ENCODE measurements at places on chromosomes 4 and X.

GRCh38 chr4:34733185-34733941, 1511.0 kb downstream of the ARAP2 start:
- no peak for DNase-seq

DNA sequence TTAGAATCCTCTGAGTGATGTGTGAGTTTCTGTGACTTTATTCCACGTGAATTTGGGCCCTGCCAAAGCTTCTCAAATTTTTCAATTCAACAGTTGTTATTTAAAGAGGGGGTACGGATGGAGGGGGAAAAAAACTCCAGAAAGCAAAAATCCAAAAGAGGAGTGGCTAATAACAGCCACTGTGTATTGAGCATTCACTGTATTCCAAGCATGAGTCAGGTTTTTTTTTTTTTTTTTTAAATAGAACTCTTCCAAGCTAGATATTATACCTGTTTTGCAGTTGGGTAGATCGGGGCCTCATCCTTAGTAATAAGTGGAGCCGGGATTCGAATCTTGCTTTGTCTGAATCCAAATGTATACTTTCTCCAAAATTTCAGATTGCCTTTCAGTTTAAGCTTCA, 6.4 kb upstream of the RHOH start:
- DNase-seq, result no peak

GRCh38 chr4:174284487-174284886, 776 bp downstream of the CEP44 start:
- DNase-seq, result no peak

- DNase-seq, result no peak
Measured at GRCh38 chr4:184941671-184942418, 76.4 kb upstream of the HELT start.

DNA sequence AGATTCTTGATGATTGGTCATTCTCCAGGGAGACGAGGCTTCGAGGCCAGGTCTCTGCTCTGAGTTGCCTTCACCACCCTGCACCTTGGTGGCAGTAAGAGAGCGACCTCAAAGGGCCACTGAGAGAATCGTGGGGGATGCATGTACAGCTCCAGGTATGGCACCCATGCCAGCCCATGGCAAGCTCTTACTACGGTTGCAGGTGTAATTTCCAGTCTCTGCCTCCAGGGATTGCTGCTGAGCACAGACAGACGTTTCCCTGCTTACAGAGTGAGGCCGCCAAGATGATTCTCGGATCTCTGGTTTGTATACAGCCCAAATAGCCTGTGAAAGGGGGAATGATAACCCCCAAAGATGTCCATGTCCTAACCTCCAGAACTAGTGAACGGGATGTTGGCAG, 16.3 kb upstream of the DRD5 start:
- peak; percentile 24 for DNase-seq

DNA sequence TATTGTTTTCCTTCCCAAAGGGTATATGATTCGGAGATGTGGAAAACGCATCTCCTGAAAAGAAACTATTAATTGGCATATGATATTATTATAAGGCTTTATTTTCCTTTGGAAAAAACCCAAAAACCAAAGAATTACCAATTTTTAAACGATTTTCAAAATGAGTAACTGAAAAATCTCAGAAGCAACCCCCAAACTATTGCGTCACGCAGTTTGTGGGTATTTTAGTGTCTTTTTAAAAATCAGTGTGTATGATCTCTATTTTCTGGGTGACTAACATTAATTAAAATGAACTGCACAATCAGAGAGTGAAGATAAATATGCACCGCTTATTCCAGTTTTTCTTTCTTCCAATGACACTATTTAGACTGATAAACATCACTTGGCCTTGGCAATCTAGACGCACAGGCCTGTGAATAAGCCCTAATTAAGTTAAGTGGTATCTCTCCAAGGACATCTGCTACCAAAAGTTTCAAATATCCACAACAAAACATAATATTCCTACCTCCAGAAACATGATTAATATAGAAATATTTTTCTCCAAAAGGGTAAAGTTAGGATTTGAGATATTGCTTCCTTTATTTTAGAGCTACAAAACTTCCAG, 511.5 kb upstream of the FAM241A start:
- no peak for DNase-seq

- DNase-seq, result no peak
Measured at GRCh38 chr4:4427886-4428285, 41.0 kb downstream of the NSG1 start.

DNA sequence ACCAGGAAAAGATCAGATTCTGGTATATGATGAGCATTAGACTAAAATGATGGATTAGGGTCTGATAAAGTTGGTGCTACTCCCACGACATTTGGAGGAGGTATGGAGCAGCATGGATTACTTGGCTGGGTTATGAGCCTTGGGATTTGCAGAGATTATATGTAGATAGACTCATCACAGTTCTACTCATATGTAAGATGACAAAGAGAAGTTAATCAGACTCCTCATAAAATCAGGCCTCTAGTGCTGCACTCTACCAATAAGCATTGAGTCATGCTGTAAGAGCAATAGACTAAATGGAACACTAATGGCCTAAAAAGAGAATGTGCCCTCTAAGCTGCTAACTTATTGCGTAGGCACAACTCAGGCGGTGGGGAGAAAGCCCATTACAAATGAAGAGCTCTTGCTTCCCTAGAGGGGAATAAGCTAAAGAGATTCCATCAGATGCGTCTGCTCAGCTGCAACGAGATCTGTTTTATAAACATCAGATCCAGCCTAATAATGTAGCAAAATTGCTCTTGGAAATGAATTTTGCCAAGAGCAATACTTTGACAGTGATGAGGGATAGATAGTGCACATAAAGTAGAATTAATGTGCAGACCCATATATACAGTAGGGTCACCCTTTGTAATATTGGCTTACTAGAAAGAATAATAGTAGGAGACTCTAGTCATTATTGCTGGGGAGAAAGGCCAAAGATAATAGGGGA, 17.5 kb downstream of the LIAS start:
- DNase-seq, result no peak

GRCh38 chrX:84865113-84865512, 138.6 kb upstream of the APOOL start:
- DNase-seq, result no peak

DNA sequence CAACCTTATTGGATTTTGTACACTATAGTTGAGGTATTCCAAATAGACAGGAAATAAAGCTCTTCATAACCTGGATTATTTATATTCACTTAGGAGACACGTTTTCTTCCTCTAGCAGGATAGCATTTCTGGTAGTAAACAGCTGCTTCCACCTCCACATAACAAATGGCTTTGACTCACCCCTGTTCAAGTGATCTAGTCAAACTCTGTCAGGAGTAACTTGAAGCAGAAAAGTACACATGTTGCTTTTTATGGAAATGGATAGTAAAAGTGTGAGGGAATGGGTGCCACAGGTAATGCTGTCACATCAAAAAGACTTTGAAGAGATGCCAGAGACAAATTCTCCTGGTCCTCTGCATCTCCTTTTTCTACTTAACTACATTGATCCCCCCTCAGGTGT, 258.7 kb upstream of the SLC7A11 start:
- no peak for DNase-seq

GRCh38 chr4:26108054-26108453, 194.0 kb downstream of the SMIM20 start:
- DNase-seq, result no peak

- DNase-seq, result no peak
Measured at GRCh38 chr4:140595065-140595464, 26.3 kb upstream of the UCP1 start.

- no peak for DNase-seq
Measured at GRCh38 chr4:25938366-25938765, 24.3 kb downstream of the SMIM20 start.

GRCh38 chr4:162959046-162959445, 207.6 kb downstream of the NAF1 start:
- DNase-seq, result peak; percentile 43

All from head of caudate nucleus (tissue), 42 donors.